ENCODE measurements at places on chromosomes 5 and 9.

GRCh38 chr5:53446908-53447307 lies 33.5 kb upstream of the FST start:
- DNase-seq, result no peak

DNA sequence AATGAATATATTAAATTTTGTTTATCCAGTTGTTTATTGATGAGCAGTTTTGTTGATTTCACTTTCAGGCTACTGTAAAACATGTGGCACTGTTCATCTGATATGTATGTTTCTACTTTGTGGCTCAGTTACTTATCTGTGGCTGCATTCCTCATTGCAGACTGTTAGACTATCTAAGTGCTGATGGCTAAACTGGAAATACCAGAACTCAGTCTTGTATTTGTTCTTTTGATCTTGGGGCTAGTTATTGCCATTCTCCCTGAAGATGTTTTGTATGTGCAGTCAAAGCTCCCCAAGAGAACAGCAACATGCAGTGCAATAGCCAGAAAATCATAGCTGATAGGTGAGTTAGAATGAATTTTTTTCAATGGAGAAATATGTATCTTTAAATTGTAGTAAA lies 162.2 kb downstream of the GADD45G start:
- no peak for DNase-seq

- no peak for DNase-seq
Observed at GRCh38 chr5:124034963-124035362, 523.0 kb downstream of the CSNK1G3 start.

DNA sequence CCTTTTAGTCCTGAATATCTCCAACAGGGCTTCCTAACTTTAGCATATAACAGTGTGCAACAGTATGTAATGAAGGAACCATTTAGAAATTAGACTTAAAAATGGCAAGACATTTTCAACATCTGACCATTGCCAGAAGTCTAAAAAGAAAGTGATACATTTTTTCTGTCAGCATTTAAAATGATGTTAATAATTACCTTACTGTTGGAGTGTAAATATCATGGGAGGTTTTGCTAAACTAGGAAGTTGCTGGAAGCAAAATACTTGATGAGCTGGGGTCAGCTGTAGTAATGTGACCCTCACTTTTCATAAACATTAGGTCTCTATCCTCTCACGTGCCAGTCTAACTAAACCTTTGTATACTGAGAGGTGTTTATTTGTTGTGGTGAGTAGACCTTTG lies 68.8 kb downstream of the NTRK2 start:
- DNase-seq, result no peak

- no peak for DNase-seq
Observed at GRCh38 chr5:174053905-174054304, 8.4 kb downstream of the NSG2 start.

DNA sequence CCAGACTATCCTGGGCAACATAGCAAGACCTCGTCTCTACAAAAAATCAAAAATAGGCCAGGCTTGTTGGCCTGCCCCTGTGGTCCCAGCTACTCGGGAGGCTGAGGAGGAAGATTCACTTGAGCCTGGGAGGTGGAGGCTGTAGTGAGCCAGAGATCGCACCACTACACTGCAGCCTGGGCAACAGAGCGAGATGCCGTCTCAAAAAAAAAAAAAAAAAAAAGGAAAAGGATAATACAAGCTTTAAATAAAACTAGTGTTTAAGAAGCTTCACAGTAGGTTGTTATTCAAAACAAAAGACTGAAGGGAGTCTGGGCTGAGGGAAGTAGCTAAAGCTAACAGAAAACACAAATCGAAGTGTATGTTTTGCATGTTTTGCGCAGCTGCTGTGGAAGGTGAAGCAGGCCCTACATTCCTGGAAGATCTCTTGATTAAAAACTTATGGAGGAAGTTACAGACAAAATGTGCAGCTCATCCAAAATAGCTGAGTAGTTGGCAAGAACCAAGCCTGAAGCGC lies 581 bp upstream of the C9orf40 start:
- DNase-seq, result no peak

DNA sequence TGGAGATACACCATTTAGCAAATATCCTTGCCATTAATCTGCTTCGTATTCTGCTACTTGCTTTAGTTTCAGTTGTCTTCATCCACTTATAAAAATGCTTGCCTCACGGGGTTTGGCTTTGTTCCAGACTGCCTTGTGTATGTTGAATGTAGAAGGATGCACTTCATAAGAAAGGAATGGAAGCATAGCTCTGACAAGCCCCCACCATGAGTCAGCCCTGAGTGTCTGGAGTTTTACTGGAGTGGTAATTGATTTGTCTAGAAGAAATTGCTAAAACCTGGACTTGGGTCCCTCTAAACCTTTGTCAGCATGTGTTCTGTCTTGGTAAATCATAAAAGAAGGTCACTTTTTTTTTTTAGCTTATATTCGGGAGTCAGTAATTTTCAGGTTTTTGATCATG lies 4.6 kb downstream of the TEX48 start:
- peak; percentile 7 for DNase-seq

DNA sequence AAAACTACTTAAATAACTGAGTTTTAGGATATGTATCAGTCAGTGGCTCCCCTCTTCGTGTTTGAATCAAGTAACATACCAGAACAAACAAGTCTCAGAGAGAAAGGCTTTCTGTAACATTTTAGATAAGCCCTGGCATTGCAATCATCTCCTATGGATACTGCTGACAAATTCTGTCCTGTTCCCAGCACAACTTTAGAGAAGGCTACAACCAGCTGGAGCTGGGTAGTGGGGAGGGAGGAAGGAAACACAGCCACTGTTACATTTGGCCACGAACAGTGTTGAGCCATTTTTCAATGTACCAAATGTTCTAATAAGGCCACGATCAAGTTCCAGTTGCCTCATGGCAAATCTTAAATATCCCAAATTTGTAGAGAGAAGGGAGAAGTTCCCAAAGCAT lies 511.8 kb upstream of the WWC1 start:
- no peak for DNase-seq

GRCh38 chr5:3302228-3302627 lies 293.4 kb upstream of the IRX1 start:
- DNase-seq, result no peak

DNA sequence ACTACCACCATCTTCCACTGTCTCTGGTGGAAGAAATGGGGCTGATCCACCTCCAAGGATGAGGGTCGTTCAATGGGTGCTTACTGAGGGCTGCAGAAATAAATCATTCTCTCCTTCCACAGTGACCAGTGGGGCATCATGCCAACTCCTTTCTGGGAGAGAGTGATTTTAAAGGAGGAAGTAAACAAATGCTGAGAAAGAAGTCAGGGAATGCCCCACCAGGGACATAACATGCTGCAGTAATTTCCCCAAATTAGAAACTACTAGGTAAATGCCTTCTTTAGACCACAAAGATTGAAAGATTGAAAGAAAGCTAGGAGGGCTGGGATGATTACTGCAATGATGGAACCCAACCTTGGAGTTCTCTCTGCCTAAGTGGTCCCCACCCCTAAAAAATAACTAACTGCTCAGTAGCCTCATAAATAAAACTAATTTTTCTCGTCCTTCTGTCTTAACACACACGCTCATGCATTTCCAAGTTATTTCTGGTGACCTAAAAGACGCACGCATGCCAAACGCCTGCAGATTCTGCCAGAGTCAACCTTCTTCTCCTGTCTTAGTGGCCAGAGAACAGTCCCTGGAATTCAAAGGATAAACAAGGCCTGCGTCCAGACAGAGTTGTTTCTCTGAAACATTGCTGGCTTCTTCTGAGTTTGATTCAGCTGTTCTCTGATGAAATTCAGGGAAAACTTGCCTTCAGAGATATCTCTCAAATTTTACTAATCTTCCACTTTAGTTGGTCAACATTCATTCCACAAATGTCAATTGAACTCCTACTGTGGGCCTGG lies 250.0 kb downstream of the NR3C1 start:
- no peak for DNase-seq

DNA sequence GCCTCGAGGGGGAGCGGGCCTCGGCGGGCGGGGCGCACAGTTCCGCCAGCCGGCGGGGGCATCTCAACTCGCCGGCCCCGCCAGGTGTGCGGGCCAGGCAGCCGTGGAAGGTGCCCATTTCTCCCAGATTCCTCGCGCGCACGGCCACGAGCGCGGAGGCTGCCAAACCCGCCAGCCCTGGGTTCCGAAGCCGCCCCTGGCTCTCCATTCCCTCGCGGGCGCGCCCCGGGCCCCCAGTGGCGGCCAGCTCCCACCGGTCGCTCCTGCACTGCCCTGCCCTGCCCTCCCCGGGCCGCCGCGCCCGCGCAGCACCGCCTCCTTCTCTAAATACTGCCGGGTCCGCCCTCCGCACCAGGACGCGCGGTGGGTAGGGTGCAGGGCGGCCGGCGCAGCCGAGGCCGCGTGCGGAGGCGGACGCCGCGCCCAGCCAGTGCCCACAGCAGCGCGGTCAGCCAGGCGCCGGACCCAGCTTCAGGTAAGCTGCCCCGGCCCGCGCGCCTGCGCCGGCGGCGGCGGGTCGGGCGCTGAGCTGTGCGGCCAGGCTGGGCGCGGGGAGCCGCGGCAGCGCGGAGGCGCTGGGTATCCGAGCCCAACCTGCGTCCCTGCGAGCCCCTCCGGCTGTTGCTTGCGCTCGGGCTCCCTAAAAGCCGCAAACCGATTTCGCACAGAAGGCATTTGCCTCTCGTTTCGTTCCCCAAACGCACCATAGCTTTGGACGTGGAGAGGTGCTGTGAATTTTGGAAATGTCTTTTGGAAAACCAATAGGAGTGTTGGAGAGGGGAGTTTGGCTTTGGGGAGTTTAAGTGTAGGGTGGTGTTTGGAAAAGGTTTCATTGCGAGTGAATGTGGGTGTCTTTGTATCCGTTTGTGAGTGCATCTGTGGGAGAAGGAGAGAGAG lies at the start of gene TMEM171:
Gene TMEM171, plus strand, starts transcription at position 354 of the 897 bp plus-strand sequence. CDS start 2,799 bp downstream, outside the sequence.
- no peak for DNase-seq

- no peak for DNase-seq
Observed at GRCh38 chr5:43891112-43891511, 288.1 kb downstream of the NNT start.

- no peak for DNase-seq
Observed at GRCh38 chr9:89380437-89381307, 62.4 kb downstream of the SECISBP2 start.

DNA sequence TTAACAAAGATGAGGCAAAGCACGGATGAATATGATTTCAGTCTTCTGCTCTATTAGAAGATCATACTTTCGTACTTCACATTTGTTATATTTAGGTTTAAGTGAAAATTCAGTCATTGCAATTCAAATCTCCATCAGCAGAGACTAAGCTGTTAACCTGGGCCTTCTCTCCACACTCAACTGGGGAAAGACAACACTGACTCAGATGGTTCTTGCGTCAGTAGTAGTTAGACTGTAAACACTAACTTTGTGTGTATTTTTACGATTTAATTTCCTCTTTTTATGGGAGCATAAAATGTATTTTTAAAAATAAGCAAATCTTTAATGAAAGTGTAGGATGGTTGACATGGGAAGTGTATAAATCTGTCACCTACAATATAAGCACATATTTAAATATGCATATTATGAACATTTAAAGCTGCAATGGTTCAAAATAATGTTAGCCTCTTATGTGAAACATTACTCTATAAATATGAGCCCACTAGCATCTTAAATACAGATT lies 42.7 kb upstream of the ZNF608 start:
- no peak for DNase-seq

- DNase-seq, result no peak
Observed at GRCh38 chr9:113911850-113912557, 35.9 kb downstream of the ZNF618 start.

GRCh38 chr9:82091610-82092009 lies 103.0 kb downstream of the SPATA31D1 start:
- no peak for DNase-seq

- no peak for DNase-seq
Observed at GRCh38 chr9:99680191-99680590, 141.5 kb upstream of the NR4A3 start.

- no peak for DNase-seq
Observed at GRCh38 chr5:31196309-31196708, 2.8 kb downstream of the CDH6 start.

- DNase-seq, result no peak
Observed at GRCh38 chr5:138789771-138790242, 36.6 kb downstream of the CTNNA1 start.

DNA sequence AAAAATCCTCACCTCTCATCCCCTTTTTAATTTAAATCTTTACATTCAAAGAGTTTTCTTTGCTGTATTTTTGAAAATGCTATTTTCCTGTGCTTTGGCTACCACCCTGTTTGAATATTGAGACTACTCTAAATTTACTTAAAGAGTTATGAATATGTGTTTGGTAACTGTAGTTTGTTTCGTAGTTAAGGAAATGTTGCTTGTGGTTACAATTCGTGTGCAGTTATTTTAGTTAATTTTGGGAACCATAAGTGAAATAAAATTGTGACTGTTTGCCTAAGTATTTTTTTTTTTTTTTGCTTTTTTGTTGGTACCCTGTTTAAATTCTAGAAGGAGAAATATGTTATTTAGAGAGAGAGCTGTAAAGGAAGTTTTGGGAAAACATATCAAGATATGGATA lies 78.7 kb downstream of the XRCC4 start:
- DNase-seq, result no peak

DNA sequence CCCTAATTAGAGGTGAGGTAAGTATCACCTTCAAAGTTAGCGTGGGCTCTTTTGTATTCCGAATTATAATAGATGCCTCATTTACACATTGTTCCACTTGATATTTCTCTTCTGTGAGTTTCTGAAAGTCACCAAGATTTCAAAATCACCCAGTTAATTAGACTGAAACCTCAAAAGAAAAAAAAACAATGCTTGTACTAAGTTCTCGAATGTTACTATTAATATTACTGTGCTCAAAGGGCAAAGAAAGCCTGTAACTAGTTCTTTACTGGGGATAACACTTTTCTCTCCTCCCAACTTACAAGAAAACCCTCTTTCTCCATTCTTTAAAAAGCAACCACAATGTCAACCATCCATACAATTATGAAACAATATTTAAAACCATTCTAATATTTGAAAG lies 98.5 kb downstream of the STRBP start:
- DNase-seq, result no peak

All from NCI-H446 treated with DMSO at 0.1 percent for 48 hours (cell line).